Right renal cortex interstitium (tissue), 3 donors: ENCODE measurements at places on chromosomes 3 and 15. TPM values are rescaled to one million over a fixed set of nuclear protein-coding genes. Genes with fewer than 3 reads are reported as not detected.

GRCh38 chr3:139772539-139773500 is 95.0 kb upstream of the NMNAT3 start:
- DNase-seq, result no peak

DNA sequence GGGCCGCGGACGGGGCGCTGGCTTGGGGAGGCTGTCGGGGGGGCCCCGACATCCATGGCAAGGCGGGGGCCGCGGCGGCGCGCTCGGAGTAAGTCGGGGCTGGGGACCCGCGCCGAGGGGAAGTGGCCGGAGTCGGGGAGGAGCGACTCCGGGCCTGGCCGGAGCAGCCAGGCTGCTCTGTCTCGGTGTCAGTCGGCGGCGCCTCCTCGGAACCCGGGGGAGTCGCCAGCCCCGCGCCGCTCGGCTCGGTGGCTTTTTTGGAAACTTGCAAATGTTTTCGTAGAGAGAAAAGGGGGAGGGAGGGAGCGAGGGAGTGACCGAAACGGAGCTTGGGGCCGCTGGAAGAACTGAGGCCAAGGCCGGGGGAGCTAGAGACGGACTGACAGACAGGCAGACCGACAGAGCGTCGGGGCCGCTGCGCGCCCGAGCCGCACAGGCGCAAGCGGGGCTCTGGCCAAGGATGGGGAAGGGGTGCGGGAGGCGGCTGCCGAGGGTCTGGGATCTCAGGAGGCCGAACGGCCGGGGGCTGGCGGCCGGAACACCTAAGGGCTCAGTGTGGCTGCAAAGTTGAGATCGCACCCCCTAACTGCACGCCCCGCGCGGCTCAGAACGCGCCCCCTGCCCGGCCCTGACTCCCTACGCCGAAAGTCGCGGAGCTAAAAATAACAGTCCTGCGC is 5.0 kb downstream of the PTH1R start:
- no peak for DNase-seq

GRCh38 chr15:61227269-61227949 is 1.7 kb downstream of the RORA start:
- no peak for DNase-seq

- DNase-seq, result no peak
Observed at GRCh38 chr15:83612898-83613635, 40.9 kb upstream of the ADAMTSL3 start.

The COL6A5 gene
- 0.04 TPM for polyA plus RNA-seq

GRCh38 chr3:196218155-196218712 is 1.9 kb downstream of the SLC51A start:
- DNase-seq, result no peak

- no peak for DNase-seq
Observed at GRCh38 chr3:133745981-133746711, at the start of gene TF. Gene TF (plus strand): TSS chr3:133746393. CDS start chr3:133746441, 48 bp downstream.

- no peak for DNase-seq
Observed at GRCh38 chr3:155230382-155230781, 63.1 kb downstream of the STRIT1 start.

GRCh38 chr3:157125101-157125500 is 34.8 kb downstream of the CCNL1 start:
- no peak for DNase-seq

DNA sequence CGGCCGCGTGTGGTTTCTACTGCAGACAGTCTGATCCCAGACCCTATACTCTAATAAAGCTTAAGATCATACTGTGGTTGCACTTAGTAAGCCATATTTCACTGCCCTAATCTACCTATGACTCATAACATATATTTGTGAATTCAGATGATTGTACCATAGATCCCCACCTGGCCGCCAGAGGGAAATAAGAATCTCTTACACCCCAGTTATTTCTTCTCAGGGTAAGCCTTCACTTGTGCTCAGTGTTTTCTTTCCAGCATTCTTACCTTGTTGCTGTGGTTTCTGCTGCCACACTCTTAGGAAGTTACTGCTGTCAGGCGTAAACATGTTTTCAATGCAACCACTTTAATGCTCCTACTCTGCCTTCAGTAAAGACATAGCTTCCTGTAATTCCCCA is 105.9 kb downstream of the B3GALNT1 start:
- no peak for DNase-seq

GRCh38 chr15:57538821-57539220 is 52.9 kb upstream of the MYZAP start:
- DNase-seq, result no peak

GRCh38 chr3:98744283-98744682 is 18.9 kb upstream of the ST3GAL6 start:
- DNase-seq, result no peak

- DNase-seq, result no peak
Observed at GRCh38 chr15:78364233-78364632, 24.1 kb downstream of the CRABP1 start.

The IQCF5 gene
- not detected for polyA plus RNA-seq

The GRM7 gene
- 2.9 TPM for polyA plus RNA-seq

The SERINC4 gene
- 0.23 TPM for polyA plus RNA-seq

DNA sequence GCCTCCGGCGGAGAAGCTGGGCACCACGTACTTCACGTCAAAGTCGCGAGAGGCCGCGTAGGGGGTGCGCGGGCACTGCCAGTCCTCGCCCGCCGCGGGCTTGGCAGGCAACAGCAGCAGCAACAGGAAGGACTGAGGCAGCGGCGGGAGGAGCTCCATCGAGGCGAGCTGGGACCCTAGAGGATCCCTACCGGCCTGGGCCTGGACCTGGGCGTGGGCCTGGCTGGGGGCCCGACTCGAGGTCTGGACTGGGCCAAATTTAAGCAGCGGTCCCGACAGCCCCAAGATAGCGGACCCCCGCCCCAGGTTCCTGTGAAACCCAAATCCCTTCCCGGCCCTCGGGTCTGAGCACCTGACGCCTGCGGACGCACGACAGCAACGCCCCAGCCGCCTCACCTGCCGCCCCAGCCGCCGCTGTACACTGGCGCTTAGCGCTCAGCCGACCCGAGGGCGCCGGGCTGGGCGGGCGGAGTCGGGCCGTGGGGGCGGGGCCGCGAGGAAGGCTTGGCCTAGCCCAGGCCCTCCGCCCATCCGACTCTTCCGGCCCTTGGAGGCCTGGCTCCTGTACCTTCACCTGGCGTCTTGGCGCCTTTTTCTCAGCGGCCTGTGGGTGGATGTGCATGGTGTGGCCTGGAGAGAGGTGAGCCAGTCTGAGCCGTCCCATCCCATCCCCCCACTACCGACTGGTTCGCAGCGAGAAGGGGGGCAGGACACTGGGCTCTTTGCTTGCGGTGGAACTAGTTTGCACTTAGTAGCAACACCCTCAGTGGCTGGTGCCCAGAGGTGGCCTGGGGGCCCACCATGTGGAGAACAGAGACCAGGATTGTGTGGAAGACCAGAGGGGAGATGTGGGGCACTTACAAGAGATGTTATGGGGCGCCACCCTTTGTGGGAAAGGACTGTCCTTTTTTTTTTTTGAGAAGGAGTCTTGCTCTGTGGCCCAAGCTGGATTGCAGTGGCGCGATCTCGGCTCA is at the start of gene MST1R:
MST1R (minus strand) TSS at position 423 of the 974 bp plus-strand sequence; CDS start at position 159, 264 bp downstream.
- DNase-seq, result no peak

DNA sequence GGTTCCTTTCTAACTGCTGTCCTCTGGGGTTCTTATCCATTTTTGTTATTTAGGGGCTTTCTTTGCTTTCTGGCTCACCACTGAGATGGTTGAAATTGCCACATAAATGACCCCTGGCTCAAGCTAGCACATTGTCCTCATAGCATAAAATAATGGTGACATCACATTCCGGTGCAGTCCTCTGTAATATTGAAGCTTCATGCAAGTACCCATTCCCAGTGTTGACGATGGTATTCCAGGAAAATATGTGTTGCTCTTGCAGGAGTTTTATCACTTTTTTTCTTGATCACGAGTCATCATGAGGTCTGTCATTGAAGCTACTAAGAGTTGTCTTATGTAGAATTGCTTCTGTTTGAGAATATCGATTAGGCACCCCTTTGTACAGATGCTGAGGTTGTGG is 56.1 kb downstream of the CRTC3 start:
- no peak for DNase-seq

DNA sequence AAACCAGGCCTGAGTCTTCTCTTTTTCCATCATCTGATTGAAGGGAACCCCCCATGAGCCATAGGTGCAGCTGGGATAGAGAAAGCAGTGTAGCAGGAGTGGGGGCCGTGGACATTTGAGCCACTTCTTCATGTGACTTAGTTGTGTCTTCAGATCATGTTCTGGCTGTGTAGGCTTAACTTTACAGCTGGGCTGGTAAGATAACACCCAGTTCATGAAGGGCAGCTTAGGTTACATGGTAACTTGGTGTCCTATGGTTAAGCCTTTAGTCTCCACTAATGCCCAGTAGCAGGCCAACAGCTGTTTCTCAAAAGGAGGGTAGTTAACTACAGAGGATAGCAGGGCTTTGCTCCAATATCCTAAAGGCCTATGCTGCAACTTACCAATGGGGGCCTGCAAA is 11.4 kb upstream of the SNRPN start:
- DNase-seq, result no peak

DNA sequence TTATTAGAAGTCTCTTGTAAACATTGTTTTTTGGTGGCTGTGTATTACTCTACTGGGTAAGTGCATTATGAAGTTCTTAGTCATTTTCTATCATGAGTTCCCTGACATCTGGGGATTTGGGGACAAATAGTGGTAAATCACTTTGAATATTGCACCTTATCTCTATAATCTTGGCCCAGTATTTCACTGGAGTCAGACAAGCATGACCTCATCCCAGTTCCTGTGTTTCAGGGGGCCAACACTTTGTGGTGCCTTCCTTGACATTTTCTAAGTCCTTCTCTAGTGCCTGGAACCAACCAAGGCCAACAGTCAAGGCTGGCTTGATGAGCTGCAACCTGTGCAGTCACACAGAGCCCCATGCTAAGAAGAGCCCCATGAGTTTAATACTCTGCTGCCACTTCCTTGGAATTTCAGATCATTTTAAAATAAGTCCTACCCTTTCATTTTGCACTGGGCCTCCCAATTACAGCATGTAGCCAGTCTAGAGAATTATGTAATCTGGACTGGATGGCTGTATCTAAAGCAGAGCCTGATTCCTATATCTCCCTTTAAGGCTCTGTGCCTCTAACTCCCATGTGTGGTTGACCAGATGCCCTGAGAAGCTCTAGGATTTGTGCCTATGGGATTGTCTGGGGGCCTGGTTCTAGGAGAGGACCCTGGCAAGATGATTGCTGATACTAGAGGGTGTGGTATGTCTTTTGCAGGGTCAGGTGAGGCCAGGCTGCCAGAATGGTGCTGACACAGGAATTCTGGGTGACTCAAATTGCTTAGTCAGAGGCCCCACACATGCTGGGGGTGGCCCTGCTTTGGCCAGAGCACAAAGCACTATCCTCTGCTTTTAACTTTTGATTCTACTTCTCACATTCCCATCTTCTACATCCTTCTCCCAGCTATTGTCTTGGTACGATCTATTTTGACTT is 319.6 kb upstream of the TBC1D5 start:
- no peak for DNase-seq

- no peak for DNase-seq
Observed at GRCh38 chr3:112874725-112875124, 28.1 kb upstream of the CD200R1L start.

GRCh38 chr3:61334783-61335182 is 83.5 kb upstream of the FHIT start:
- DNase-seq, result no peak

DNA sequence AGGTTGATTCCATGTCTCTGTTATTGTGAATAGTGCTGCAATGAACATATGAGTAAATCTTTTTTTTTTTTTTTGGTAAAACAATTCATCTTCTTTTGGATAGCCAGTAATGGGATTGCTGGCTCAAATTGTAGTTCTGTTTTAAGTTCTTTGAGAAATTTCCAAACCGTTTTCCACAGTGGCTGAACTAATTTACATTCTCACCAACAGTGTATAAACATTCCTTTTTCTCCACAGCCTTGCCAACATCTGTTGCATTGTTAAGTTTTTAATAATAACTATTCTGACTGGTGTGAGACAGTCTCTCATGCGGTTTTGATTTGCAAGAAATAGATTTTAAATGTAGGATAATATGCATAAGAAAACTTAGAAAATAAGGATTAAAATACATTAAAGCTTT is 279.0 kb upstream of the EPHA3 start:
- DNase-seq, result no peak

DNA sequence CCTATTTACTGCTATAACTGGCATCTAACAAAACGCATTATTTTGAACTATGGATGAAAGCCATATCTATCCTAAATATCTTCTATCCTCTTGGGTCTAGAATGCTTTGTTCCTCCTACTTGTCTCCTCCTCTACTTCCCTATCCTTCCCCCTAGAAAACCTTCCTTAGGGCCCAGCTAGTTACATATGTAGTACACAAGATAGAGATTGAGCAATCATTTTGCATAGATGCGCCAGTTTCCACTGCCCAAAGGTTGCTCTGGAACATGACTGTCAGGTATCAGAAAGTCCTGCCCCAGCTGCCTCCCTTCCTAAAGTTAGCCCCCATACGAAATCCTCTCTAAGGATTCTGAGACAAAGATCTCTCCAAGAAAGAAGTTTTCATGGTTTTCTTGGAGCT is 55.1 kb downstream of the GPR160 start:
- no peak for DNase-seq

GRCh38 chr3:56023546-56023945 is 444.7 kb downstream of the ERC2 start:
- DNase-seq, result no peak

The EXD1 gene
- not detected for polyA plus RNA-seq

The GOLGA8R gene
- 4.3 TPM for polyA plus RNA-seq

DNA sequence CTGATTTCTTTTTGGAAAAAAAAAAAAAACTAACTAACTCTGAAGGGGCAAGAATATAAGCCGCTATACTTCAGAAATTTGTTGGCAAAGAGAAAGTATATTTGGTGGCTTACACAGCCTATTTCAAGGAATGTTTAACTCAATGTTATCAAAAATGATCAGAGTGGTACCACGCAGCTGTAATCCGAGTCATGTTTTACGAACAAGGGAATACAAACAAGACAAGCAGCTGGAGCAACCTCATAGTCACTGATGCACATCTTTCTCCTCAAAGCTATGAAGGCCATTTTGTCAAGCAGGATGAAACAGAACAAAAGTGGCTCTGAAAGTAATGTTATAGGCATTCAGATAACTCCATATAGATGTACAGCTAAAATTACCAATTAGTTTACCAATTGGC is 81.2 kb downstream of the SCAPER start:
- DNase-seq, result peak; percentile 7

GRCh38 chr3:5809586-5810246 is 622.2 kb downstream of the EDEM1 start:
- DNase-seq, result no peak

The CCDC39 gene
- polyA plus RNA-seq, result 5.4 TPM

DNA sequence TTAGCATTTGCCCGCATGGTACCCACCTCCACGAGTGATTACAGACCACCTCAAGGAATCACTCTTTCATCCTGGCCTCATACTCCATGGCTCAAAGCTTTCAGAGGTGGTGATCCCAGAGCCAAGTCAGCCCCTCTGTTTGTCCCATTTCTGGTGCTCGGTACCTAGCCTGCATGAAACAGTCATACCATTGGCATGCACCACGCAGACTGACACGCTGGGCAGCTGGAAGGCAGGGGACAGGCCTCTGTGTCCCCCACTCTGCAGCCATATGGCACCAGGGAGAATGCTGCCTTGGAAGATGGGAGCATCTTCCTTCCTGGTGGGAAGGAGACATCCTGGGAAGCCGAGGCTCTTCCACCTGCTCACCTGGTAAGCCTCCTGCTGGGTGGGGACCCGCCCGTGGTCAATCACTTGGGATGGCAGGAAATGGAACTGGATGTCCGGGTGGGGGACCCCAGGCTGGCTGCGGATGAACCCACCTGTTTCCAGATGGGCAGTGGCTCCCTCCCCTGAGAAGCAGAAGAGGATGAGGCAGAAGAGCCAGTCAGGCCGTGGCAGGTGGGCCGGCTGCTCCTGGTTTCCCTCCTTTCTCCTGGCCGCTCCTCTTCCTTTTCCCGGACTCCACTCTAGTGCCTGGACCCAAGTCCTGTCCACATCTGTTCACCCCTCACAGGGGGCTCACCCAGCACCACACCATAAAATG is 26.9 kb downstream of the CHDH start:
- DNase-seq, result no peak

The HHATL gene
- 0.28 TPM for polyA plus RNA-seq
